ENCODE measurements at places on chromosomes 12 and 14.

DNA sequence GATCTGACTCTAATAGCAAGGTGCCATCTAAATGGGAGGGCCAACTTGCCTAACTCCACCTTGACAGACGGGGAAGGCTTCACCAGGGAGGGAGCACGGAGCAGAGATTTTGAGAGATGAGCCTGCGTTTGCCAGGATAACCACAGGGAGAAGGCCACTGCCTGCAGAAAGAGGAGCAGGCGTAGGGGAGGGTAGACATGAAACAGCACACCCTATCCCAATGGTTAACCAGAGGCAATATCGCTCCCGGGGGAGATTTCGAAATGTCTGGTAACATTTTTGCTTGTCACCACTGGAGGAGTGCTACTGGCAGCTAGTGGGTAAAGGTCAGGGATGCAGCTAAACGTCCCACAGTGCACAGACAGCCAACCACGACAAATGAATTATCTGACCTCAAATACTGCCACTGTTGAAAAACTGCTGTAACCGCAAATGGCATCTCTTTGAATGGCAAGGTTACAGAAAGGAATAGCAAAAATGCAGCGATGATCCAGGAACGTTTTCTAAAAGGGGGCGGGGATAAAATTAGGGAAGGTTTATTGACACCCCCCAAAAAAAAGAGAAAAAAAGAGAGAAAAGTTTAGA lies 126.0 kb upstream of the ATF7IP start:
- DNase-seq, result peak; percentile 60

- DNase-seq, result no peak
Observed at GRCh38 chr14:95662376-95663186, 23.6 kb upstream of the TCL1B start.

GRCh38 chr14:89276424-89276975 lies 140.5 kb downstream of the FOXN3 start:
- peak; percentile 88 for DNase-seq

DNA sequence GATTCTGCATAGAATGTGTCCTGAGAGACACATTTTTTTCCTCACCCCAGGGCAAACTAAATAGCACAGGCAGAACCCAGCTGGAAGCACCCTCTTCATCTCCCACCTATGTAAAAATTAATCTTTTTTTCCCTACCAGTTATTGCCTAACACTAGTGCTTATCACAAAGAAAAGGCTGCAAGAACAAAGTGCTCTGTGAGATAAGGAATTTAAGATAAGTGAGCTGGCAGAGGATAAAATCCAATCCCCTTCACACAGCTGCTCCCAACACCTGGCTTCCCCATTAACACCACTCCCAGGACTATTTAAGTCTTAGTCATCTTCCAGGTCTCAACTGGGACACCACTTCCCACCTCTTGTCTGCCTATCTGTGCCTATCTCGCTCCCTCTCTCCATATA lies 75.2 kb downstream of the TTC9 start:
- DNase-seq, result no peak

- no peak for DNase-seq
Observed at GRCh38 chr12:13022851-13023271, 21.3 kb upstream of the FAM234B start.

DNA sequence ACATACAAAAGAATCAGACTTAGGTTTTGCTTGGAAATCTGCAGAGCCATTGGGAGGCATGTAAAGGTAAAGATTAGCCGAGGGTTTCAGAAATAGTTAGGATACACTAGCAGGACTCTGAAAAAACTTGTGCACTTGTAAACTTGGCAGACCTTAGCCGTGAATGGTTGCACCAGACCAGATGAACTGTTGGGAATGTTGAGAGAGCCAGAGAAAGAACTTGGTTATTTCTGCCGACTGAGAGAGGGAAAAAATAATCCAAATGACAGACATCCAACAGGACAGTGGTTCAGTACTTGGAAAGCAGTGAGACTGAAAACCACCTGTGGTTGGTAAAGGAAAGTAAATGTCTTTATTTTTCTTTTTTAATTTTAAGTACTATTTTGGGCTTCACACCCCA lies 222.5 kb upstream of the DDHD1 start:
- no peak for DNase-seq

DNA sequence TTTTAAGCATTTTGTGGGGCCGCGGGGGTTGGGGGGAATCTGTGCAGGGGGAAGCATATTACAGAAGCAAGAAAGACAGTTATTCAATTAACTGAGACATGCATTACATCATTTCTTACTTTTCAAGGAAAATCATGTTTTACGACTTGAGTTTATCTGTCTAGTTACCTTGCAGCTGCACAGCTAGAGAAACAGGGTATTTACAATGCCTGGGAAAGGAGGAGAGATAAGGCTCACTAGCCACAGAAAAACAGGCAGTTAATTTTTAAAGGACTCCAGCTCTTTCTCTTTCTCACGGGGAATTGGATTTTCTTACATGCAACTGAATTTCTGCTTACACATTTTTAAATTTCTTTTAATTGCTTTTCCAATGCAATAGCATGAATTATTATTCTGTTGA lies 22.2 kb downstream of the FCF1 start:
- no peak for DNase-seq

DNA sequence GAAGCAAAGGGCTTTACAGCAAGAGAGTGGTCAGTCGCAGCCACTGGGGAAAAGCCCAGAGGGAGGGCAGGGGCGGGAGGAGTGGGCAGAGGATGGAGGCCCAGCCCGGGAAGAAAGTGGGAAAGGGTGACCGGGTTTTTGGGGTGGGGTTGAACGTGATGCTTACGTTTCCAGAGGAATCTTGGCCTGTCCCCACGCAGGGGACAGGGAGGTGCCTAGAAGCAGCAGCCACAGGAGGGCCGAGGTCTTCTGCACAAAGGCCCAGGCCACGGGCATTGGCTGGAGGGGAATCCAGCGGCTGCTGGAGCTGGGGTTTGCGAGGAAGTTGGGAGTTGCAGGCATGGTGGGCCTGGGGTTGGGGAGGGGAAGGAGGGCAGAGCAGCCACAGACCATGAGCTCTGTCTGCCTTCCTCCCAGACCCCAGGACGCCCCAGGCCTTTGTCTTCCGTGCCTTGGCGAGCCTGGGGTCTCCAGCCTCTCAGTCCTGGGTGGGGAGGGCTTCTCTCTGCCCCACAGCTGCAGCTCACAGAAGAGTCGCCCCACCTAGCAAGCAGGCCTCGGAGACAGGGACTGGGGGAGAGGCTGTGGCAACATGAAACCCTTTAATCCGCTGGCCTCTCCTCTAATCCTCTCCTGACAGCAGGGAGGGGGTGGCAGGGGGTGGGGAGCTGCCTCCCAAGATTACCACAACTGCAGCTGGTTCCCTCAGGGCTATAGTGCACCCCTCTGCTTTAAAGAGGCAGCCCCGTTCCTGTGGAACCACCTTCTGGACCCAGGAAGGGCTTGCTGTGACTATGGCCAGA lies at the start of gene CACNA2D4:
Gene CACNA2D4 (minus strand): TSS at position 572 of the 803 bp plus-strand sequence. CDS start 179 bp downstream, at position 393.
- DNase-seq, result peak; percentile 11

- DNase-seq, result no peak
Observed at GRCh38 chr12:72677139-72677538, 405.0 kb downstream of the TRHDE start.

GRCh38 chr12:29147731-29148595 lies 1.1 kb upstream of the FAR2 start:
- no peak for DNase-seq

- DNase-seq, result peak; percentile 14
Observed at GRCh38 chr14:105850853-105851581, 324.6 kb downstream of the TMEM121 start.

DNA sequence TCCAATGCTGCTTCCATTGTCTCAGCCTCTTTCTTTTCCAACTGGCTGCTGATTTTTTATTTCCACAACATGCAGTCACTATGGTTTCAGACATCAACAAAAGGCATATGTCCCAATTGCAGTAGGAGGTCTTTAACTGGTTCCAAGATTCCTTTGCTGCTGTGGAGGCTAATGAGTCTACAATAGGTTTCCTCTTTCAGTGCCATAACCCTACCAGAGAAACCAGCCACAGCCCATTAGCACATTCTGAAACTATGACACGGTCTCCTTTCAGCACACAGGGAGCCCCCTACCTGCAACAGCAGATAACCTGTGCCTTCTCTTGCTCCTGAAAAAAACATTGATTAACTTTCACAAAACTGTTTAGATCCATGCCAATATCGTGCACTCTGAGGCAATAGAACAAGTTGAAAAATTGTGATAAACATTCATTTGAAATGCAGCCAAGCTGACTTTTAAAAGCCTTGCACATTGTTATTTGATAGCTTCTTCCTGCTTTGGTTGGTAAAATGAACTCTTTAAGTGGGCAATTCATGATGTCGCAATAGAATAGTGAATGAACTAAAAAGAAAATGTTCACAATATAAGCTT lies 32.4 kb downstream of the PLEKHG7 start:
- no peak for DNase-seq

GRCh38 chr12:30882706-30883105 lies 43.8 kb upstream of the TSPAN11 start:
- no peak for DNase-seq

- no peak for DNase-seq
Observed at GRCh38 chr14:63962906-63963305, 110.1 kb downstream of the SYNE2 start.

GRCh38 chr12:23843958-23844357 lies 105.5 kb downstream of the SOX5 start:
- no peak for DNase-seq

GRCh38 chr12:46454981-46455380 lies 82.4 kb upstream of the SLC38A2 start:
- DNase-seq, result no peak

- no peak for DNase-seq
Observed at GRCh38 chr12:116293687-116294453, 16.4 kb upstream of the MED13L start.

- peak; percentile 92 for DNase-seq
Observed at GRCh38 chr14:75985618-75986438, at the start of gene IFT43. Gene IFT43, plus strand, starts transcription at chr14:75985763. Its CDS starts 24 bp downstream, at chr14:75985787.

DNA sequence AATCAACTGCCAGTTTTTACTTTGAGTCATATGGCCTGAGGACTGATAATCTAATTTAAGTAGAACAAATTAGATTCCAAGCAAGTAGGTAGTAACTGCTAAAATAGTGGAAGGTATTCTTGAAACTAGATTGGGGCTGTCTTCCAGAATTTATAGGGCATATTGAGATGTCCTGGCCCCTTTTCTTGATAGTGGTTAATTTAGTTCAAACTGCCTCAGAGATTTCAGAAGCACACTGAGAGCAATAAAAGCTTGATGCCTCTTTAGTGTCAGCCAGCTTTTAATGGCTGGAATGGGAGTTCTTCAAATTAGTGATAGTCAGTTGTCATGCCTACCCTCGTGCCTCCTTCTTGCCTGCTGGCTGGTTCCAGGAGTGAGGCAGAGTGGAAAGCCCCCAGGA lies 120.5 kb downstream of the AKAP6 start:
- no peak for DNase-seq

DNA sequence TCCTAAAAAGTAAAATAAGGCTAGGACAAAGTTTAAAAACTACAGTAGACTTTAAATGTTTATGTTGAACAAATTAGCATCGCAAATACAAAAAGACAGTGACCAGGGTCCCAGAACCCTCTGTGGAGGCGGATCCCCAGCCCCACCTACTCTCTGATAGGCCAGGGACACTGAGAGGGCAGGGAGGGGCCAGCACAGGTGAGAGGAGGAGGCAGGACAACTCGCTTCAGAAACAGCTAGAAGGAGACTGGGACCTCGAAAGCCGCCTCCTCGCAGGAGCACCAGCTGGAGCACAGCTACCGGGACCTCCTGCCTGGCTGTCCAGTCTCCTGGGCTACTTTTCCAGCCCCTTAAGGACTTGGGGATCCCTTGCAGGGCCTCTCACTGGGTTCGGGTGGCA lies 992 bp downstream of the DNAH10 start:
- no peak for DNase-seq

- no peak for DNase-seq
Observed at GRCh38 chr12:88736031-88736430, 155.8 kb upstream of the KITLG start.

DNA sequence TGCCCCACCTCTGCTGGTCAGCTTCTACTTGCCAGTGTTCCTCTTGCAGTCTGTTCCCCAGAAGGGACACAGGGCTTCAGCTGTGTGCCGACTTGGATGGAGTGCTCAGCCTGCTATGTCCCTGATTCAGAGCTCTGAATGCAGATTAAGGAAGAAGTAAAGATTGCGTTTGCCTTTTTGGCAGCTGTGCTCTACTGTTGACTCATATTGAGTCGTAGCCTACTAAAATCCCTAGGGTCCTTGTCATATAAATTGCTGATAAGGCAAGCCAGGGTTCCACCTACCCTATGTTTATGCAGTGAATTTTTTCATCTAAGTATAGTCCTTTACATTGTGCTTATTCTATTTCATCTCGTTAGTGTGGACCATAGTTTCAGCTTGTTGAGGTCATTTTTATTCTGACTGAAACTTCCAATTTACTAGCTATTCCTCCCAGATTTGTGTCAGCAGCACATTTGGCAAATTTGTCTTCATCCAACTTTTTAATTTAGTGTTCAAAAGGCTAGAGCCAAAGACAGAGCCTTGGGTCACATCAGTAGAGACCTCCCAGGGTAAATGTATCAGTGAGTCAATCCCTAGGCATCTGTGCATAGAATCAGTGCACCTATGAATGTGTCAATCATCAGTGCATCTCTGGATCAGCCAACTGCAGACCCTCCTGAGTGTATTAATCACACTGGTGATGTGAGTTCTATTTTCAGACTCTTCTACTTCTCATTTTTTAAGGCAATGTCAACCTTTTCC lies 31.9 kb downstream of the CACNA1C start:
- DNase-seq, result no peak

GRCh38 chr12:20142956-20143355 lies 225.4 kb upstream of the PDE3A start:
- no peak for DNase-seq

- DNase-seq, result no peak
Observed at GRCh38 chr14:20970647-20970982, 15.3 kb downstream of the RNASE2 start.

GRCh38 chr12:103799857-103800771 lies 40.9 kb downstream of the NT5DC3 start:
- no peak for DNase-seq
